ENCODE measurements at places on chromosomes 3 and 15.

DNA sequence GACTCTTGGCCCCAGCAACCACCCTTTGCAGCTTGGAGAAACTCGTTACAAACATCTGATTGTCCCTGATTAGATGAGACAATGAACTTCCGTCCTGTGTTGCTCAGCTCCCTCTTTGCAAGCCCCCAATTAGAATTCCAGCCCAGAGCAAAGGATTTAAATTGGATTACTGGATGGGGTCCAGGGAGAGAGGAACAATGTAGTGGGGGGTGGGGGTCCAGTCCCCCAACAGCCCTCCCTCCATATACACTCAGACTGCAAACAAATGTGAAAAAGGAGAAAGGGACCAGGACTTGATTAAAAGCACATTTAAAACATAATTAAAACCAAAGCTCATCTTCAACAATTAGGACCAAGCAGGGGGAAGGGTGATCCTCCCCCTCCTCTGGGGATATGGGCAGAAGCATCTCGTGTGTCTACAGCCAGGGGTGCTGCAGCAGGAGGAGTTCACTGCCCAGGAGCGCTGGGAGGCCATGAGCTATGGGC, 71.7 kb upstream of the TMEM115 start:
- no peak for DNase-seq

GRCh38 chr15:83830381-83830780, 176.5 kb downstream of the ADAMTSL3 start:
- DNase-seq, result no peak

DNA sequence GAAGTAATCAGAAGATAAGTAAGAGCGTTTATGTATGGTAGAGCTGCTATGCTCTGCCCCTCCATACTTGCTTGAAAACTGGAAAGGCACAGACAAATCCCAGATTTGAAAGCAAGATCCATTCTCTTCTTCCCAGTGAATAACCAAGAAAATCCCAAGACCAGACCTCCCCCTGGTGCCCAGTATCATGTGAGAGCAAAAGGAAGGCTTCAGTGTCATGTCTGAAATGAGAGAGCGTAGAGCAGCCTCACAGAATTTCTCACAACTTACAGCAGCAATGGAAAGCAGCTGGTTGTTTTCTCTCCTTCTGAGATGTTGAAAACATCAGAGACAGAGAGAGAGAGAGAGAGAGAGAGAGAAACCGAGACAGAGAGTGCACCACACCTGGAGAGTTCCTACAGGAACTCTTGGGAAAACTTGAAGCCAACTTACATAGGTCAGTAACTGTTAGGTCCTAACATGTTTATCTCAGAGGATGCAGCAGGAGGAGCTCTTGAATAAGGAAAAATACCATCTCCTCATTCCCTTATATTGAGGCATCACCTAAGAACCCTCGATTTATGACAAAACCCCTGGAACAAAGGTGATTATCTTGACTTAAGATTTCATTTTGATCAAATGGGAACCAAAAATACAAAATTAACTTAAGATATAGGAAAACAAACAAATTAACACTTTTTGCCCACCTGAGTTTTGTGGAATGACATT, 273.3 kb downstream of the NSUN3 start:
- DNase-seq, result no peak

DNA sequence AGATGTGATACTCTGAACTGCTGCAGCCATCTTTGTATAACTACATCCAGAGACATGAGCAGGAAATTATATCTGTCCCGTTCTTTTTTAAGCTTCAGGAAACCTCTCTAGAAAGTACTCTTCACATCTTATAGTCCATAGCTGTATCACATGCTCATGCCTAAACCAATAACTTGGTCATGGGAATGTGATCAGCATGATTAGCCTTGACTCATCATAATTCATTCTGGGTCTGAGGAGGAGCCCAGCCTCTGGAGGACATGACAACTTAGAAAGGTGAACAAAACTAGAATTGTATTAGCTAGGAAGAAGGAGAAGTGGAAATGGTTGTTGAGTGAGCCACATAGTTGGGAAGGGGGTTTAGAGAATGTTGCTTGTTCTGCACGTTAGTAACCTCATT, 12.9 kb downstream of the PPM1L start:
- DNase-seq, result no peak

GRCh38 chr3:157059661-157060060, 100.3 kb downstream of the CCNL1 start:
- no peak for DNase-seq

GRCh38 chr15:29143909-29144635, 125.5 kb downstream of the NSMCE3 start:
- no peak for DNase-seq

GRCh38 chr3:138960417-138960852, 13.4 kb downstream of the FOXL2NB start:
- DNase-seq, result no peak

DNA sequence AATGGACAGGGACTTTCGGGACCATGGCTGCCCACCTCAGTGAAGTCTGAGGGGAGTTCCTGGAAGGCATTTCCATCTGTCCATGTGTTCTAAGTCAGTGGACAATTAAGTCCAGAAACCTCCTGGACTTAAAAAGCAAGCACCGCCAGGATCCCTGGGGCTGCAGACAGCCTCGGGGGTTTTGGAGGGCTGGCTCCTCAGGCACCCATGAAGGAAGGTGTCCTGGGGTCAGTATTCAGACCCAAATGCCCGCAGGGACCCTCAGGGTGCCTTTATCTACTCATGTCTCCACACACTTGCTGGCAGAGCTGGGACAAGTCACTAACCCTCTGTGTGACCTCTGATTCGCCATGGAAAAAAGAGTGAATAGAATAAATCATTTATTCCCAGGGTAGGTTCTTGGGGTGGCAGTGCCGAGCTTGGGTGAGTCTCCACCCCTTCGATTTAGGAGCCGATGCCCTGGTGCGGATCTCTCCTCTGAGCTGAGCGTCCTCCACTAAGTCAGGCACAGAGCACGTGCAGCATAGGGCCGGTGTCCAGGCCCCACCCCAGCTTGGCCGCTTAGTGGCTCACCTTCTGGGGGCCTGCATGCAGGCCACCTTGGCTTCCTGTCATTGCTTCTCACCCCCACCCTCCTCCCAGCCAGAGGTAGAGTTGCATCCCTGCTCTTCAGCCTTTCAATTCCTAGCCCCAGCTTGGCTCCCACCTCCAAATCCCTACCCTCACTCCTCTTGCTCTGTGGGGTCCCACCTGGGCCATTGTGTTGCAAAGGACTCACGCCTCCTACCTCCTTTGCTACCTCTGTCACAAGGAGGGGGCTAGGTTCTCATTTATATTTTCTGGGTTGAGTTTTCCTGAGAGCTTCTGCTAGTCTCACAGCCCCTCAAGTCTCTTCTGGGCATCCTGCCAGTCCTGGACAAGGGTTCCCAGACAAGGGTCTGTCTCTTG, 19.9 kb downstream of the SLC6A6 start:
- no peak for DNase-seq

DNA sequence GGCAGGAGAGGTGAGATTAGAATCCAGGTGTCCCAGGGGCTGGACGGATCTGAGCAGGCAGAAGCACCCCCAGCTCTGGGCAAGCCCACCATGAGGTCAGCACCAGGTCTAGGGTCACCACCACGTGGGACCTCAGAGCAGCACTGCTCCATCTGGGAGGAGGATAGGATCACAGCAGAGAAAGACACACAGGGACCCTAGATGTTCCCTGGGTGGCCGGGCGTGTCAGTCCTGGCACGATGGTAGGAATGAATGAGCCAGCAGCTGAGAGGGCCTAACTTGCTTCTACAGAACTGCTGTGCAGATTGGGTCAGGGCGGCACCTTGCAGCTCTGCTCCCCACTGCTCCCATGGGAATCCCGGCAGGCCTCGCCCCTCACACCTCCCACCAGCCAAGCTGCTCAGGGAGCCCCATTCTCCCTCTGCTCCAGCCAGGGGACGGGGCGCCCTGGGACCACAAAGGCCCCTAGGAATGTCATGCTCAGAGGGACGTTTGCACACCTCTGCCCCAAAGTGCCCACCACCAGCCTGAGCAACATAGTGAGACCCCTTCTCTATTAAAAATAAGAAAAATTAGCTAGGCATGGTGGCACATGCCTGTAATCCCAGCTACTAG, 66.3 kb downstream of the ZNF445 start:
- no peak for DNase-seq

DNA sequence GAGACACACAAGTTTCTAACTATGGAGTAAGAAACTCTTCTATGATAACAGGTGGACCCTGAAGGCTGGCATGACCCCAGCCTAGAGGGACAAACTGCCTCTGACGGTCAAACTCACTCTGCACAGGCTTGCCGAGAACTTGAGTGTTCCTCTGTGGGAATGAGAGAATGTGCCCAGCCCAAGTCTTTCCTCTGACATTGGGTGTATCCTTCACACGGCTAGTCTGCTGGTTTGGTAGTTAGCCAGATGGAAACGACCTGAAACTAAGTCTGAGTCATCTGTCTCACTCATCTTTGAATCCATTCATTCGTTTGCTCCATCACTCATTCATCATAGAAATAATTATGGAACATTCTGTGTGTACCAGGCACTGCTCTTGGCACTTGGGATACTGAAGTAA, 198.4 kb downstream of the ATP10A start:
- DNase-seq, result no peak

DNA sequence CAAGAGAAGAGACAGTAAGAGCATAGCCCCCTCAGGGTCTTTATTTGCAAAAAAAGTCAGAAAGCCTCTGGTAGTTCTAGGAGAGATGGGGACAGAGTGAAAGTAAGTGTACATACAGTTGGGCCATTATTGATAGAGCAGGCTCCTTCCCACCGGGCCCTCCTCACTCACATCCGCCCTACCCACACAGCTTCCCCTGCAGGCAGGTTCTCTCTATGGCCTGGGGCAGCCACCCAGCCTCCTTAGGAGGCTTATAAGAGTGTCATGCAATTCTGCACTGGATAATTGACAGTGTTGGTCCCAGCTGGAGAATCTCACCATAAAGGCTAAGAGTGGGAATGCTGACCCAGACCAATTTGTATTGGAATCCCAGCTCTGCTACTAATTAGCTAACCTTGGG, 49.5 kb downstream of the SLC30A4 start:
- DNase-seq, result no peak

DNA sequence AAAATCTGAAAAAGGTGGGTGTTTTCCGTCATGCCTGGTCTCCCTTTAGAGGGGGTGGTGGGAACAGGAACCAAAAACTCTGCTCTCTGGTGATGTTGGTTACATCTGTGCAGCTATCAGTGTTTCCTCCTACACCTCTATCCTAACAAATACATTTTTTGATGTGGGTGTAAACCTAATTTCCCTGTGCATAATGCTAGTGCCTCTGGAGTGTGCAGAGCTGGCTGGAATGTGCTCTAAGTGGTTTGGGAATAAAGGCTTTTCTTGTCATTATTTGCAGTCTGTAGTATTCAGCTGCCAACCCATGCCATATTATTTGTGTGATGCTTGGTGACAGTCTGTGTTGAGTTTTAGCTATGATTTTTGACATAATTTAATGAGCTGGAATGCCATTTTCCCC, 547.6 kb downstream of the NLGN1 start:
- DNase-seq, result no peak

DNA sequence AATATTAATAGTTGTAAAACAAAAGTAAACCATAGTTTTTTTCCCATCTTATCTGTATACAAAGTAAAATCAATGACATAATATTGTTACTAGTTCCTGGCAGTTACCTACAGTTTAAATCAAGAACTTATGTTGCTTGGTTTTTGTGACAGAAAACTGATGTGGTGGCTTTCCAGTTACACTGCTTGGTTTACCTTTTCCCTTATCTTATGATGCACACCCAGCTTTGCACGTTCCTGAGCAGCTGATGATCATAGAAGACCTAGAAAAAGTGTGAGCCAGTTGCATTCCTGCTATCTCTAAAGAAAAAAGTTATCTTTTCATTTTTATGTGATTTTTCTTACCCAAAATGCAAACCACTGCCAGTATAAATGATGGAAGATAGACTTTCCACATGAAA, 36.4 kb upstream of the LAMP3 start:
- no peak for DNase-seq

GRCh38 chr3:162353414-162353813, 856.8 kb downstream of the OTOL1 start:
- DNase-seq, result no peak

DNA sequence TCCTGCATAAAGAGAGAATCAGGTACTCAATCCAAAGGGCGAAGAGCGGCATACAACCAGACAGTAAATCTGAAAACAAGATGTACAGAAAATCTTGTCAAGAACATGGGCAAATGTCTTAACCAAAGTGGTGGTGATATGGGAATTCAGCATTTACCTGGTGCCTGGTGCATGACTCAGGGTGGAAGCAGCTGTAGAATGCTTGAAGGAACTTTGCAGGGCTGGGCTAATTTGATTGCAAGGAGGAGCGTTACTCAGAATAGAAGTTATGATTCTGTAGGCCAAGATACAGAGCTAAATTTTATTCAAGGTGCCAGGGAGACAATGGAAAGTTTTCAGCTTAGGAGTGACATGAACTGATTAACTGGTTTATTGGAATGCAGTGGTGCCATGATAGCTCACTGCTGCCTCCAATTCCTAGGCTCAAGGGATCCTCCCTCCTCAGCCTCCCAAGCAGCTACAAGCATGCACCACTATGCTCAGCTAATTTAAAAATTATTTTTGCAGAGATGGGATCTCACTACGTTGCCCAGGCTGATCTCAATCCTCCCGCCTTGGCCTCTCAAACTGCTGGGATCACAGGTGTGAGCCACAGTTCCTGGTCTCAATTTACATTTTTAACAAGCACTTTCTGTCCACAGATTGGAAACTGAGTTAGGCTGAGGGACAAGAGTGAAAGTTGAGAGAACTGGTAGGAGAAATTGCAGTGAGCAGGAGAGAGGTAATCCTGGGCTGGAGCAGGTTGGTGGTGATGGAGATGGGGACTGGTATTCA, 91.5 kb upstream of the TBC1D5 start:
- no peak for DNase-seq

GRCh38 chr3:182470187-182470586, 323.1 kb upstream of the ATP11B start:
- no peak for DNase-seq

GRCh38 chr3:155629556-155629955, 115.3 kb downstream of the PLCH1 start:
- DNase-seq, result no peak

DNA sequence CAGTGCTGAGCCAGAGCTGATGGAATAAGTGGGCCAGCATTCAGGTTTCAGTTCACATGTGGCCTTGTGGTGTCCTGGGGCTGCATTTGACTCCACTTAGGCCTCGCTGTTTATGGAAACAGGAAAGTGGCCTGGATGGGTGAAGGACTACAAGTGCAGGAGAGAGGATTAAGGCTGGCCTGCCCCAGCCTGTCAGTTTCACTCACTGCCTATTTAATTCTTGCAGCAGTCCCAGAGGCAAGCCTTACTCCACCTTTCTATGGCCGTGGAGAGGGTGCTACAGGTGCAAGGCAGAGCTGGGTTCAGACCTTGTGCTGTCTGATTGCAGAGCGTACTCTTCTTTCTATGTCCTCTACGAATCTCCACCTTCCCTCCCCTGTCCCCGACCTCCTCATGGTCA, 37.7 kb downstream of the ABHD17C start:
- no peak for DNase-seq

GRCh38 chr3:140617135-140617534, 60.7 kb upstream of the TRIM42 start:
- no peak for DNase-seq

GRCh38 chr15:38699633-38700230, 135.1 kb upstream of the RASGRP1 start:
- peak; percentile 47 for DNase-seq

- no peak for DNase-seq
Measured at GRCh38 chr15:61309031-61309511, 80.0 kb upstream of the RORA start.

All from stimulated activated CD8-positive, alpha-beta memory T cell treated with anti-CD3 and anti-CD28 coated beads, Interleukin-15, amount 100 ng/mL, for 48 hours (primary cell).